Stimulated activated CD8-positive, alpha-beta memory T cell treated with anti-CD3 and anti-CD28 coated beads, Interleukin-4, amount 100 ng/mL, for 1 hour (primary cell): ENCODE measurements at places on chromosomes 16 and 17.
A peak's percentile ranks its signal among the peaks of the same experiment; 100 is the strongest.

DNA sequence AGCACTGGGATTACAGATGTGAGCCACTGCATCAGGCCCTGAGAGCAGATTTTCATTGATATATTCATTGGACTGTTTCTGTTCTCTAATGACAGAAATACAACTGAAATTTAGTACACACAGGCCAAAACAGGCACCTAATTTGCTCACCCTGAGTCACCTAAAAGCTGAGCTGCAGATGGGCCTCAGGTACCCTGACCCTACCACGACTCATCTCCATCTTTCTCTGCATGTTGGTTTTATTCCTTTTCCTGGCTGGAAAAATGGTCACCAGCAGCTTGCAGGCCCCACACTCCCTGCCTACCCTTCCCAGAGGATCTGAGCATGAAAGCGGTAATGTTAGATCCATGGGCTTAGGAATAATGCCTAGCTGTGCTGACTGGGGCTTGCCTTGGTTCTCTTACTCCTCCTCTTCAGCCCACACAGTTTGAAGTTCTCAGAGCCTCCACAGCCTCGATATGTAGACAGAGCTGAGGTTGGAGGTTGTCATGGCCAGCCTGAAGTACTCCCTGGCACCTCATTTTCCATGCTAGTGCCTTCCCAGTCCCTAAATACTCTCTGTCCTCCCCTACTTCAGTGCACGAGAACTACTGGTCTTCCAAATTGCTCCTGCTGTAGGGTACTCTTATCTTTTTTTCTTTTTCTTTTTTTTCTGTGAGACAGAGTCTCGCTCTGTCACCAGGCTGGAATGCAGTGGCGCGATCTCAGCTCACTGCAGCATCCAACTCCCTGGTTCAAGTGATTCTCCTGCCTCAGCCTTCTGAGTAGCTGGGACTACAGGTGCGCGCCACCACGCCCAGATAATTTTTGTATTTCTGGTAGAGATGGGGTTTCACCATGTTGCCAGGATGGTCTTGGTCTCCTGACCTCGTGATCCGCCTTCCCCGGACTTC is 51.1 kb downstream of the CENPV start:
- DNase-seq: no peak

- DNase-seq: no peak
Observed at GRCh38 chr17:78239489-78239931, 8.1 kb downstream of the TMEM235 start.

- no peak for DNase-seq
Observed at GRCh38 chr17:81022344-81022676, 12.6 kb upstream of the BAIAP2 start.

- no peak for DNase-seq
Observed at GRCh38 chr17:82200743-82201497, 11.7 kb downstream of the CCDC57 start.

GRCh38 chr17:66686601-66687000 is 148.3 kb upstream of the CACNG5 start:
- no peak for DNase-seq

DNA sequence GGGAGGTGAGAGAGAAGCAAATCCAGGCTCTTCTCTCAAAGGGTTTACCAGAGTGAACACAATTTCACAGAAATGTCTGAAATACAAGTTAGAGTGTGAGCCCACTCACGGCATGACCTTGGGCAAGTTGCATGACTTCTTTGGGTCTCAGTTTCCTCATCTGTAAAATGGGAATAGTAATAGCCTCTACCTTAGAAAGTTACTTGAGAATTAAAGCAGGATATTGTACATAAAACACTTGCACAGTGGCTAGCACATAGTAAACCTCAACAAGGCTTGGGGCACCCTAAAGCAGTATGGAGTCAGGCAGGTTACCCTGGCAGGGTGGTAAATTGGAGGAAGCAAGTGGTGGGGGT is 13.2 kb upstream of the RNF222 start:
- DNase-seq: no peak

GRCh38 chr17:5418858-5419355 is 555 bp downstream of the NUP88 start:
- peak; percentile 34 for DNase-seq

DNA sequence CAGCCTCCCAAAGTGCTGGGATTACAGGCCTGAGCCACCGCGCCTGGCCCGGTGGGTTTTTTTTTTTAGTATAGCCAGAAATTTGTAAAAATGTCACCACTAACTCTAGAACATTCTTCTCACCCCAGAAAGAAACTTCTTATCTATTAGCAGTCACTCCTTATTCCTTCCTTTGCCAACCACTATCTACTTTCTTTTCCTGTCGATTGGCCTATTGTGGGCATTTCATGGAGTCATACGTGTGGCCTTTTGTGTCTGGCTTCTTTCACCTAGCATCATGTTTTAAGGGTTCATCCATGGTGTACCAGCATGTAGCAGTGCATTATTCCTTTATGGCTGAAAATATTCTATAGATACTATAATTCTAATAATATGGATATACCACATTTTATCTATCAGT is 3.6 kb downstream of the CYB5D2 start:
- no peak for DNase-seq

GRCh38 chr17:8712698-8713097 is 31.9 kb downstream of the CCDC42 start:
- DNase-seq: no peak

- no peak for DNase-seq
Observed at GRCh38 chr17:57674894-57675293, 70.2 kb downstream of the CCDC182 start.
